Stimulated activated CD8-positive, alpha-beta memory T cell treated with anti-CD3 and anti-CD28 coated beads, Interleukin-4, amount 100 ng/mL, for 1 hour (primary cell): ENCODE measurements at places on chromosomes 4 and X.

GRCh38 chr4:41437111-41437536, 100.8 kb upstream of the LIMCH1 start:
- no peak for DNase-seq

DNA sequence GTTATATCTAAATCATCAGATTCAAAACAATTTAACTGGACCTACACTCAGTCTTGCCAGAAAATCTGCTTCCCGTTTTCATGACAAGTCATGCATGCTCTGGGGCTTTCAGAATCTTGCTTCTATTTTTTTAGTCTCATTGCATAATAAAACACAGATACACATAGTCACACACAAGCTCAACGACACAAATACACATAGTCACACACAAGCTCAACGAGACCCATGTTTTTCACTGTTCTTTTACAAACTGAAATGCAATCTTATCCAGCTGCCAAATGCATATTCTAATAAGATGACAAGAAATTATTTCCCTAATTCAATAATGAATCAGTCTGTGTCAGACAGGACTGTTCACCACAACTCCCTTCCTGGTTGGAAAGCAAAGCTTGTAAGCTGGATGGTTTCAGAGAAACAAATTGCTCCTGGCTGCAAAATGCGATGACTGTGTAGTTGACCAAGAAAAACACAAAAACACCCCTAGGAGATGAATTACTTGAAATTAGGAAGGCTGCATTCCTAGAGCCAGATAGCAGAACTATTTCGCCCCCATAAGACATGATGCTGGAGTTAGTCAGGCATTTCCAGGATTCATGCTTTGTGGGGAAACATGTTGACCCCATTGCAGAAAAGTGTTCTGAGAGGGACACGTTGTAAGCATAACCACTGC, 208.7 kb downstream of the CHIC2 start:
- no peak for DNase-seq

DNA sequence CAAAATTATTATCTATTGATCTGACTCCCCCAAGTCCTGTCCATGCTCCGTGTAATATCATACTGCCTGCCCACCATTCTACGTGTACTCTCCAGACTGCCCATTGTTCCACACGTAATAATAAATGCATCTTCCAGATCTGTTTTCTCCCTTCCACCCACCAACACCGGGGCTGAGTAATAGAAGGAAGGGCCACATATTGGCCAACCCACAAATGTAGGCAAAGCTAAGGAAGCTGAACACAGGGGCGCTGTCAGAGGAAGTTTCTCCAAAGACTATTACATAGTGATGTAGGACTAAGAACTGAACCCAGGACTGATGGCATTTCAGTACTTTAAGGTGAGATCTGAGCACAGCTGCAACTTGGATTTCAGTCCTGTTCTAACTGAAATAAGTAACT, 135.8 kb upstream of the GUCY1A1 start:
- DNase-seq: no peak

DNA sequence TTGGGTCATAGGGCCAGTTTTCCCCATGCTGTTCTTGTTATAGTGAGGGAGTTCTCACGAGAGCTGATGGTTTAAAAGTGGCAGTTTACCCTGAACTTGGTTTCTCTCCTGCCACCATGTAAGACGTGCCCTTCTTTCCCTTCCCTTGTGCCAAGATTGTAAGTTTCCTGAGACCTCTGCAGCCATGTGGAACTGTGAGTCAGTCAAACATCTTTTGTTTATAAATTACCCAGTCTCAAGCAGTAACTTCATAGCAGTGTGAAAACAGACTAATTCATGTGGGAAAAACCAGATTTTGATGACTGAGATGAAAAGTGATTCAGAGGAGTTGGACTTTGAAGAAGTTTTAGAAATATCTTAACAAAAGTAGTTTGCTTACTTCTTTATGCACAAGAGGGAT, 101.4 kb downstream of the ARHGAP10 start:
- DNase-seq: no peak

GRCh38 chrX:22164770-22165388, 107.8 kb upstream of the CBLL2 start:
- no peak for DNase-seq

DNA sequence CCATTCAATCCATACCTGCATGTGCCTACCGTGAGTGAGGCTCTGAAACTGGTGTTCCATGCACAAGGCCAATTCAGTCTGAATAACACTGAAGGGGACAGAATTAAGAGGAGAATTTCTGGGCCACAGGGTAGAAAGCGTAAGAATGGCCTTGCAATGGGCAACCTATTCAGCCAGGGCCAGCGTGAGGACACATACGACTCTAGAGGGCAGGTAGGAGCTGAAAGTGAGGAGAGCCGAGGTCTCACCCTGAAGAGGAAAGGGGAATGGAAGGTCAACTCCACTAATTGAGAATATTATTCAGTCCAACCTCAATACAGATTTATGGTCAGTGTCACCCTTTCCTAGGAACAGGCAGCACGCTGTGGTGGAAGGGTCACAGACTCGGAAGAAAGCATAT, 202.2 kb downstream of the TRIML1 start:
- no peak for DNase-seq

- no peak for DNase-seq
Measured at GRCh38 chrX:29435396-29435795, 780.0 kb upstream of the MAGEB2 start.

- no peak for DNase-seq
Measured at GRCh38 chr4:150209140-150209829, 131.0 kb downstream of the DCLK2 start.

- DNase-seq: no peak
Measured at GRCh38 chrX:112935029-112935428, 94.4 kb upstream of the AMOT start.

- DNase-seq: no peak
Measured at GRCh38 chr4:181933471-181933870, 309.7 kb upstream of the TENM3 start.

GRCh38 chr4:70269674-70270073, 27.3 kb downstream of the CSN3 start:
- DNase-seq: no peak

GRCh38 chr4:168853770-168854169, 156.3 kb downstream of the CBR4 start:
- no peak for DNase-seq

DNA sequence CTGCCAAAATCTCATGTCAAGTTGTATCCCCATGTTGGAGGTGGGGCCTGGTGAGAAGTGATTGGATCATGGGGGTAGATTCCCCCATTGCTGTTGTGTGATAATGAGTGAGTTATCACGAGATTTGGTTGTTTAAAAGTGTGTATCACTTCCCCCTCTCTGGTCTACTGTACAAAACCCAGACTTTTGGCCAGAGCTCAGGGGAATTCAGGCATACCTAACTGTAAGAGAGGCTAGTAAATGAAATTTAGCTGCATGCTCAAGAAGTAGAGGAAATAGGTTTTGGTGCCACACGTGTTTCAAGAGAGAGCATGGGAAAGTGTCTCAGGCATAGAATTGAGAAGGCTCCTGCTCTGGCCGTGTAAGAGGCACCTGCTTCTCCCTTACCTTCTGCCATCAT, 190.5 kb upstream of the GALNTL6 start:
- no peak for DNase-seq

DNA sequence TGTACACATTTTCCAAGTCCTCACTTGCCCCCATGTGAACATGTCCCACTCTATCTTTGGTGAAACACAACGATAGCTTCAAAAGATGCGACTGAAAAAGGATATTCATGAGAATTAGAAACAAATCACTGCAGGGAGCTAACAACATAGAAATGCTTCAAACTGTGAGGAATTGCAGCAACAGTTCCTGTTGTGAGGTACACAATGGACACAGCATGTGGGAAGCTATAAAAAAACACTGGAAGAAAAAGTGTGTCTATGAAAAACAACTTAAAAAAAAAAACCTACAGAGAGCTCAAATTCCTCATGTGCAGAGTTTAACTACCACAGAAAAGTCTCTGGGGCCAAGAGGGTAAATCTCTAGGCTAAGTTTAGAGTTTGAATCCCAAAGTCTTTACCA, 51.6 kb upstream of the BLTP1 start:
- no peak for DNase-seq

DNA sequence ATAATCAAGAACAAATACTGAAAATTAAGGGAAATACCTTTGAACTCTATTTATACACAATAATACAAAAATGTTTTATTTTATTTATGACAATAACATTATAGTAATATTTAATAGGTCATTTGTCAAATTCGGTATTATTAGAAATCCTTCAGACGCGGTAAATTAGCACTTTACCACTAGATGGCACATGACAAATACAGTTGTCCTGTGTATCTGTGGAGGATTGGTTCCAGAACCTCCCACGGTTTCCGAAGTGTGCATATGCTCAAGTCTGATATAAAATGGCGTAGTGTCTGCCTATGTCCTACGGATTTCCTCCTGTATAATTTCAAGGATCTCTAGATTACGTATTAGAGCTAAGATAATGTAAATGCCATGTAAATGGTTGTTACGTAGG, 8.1 kb upstream of the LINC00632 start:
- DNase-seq: no peak

DNA sequence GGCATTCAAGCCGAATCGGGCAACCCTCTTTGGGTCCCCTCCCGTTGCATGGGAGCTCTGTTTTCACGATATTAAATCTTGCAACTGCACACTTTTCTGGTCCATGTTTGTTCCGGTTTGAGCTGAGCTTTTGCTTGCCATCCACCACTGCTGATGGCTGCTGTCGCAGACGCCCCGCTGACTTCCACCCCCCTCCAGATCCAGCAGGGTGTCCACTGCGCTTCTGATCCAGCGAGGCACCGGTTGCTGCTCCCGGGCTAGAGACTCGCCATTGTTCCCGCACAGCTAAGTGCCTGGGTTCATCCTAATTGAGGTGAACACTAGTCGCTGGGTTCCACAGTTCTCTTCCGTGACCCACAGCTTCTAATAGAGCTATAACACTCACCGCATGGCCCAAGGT, 13.3 kb downstream of the ACOX3 start:
- DNase-seq: no peak

GRCh38 chr4:128608006-128608405, 201.5 kb upstream of the JADE1 start:
- DNase-seq: no peak

DNA sequence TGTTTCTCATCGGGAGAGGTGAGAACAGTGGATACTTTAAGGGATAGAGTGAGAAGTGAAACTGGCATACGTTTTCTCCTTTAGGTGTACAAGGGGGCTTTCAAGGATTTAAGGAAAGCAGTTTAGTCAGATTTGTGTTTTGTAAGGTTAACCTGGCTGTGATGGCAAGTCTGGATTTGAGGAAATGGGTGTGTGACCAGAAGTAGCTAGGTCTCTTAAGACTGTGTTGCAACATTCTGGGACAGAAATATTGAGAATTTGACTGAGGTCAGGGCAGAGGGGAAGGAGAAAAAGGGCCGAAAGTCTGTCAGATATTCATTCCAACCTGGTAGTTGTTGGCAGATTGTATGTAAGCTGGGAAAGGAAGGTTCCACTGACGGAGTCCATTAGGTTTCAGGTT, 10.4 kb upstream of the GABRE start:
- no peak for DNase-seq

- no peak for DNase-seq
Measured at GRCh38 chrX:50691820-50692219, 122.2 kb downstream of the SHROOM4 start.

GRCh38 chr4:186699298-186699697, 24.4 kb downstream of the FAT1 start:
- DNase-seq: no peak

- no peak for DNase-seq
Measured at GRCh38 chr4:147981305-147981704, 249.4 kb downstream of the ARHGAP10 start.

- DNase-seq: no peak
Measured at GRCh38 chrX:148540114-148540513, 39.7 kb downstream of the AFF2 start.

- no peak for DNase-seq
Measured at GRCh38 chrX:149687991-149688390, 23.9 kb upstream of the MAGEA11 start.

GRCh38 chrX:115650916-115651315, 89.9 kb downstream of the PLS3 start:
- no peak for DNase-seq

DNA sequence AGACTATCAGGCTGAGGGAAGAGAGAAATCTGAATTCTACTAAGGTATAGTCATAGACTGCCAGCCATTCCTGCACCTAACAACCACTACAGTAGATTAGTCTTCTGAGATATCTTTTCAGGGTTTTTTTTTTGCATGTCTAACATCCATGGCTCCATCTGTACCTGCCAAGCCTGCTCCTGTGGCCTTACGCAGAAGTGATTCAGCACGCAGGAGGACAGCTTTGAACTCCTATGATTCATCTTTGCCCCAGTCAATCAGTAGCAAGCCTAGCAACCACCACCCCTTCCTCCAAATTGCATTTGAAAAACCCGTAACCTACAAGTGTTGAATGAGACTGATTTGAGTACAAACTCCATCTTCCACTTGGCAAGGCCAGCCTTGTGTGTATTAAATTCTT, 520.7 kb upstream of the HS3ST1 start:
- no peak for DNase-seq

GRCh38 chr4:80585542-80585941, 250.0 kb downstream of the CFAP299 start:
- no peak for DNase-seq

- no peak for DNase-seq
Measured at GRCh38 chrX:99654188-99654587, 755.9 kb downstream of the PCDH19 start.

DNA sequence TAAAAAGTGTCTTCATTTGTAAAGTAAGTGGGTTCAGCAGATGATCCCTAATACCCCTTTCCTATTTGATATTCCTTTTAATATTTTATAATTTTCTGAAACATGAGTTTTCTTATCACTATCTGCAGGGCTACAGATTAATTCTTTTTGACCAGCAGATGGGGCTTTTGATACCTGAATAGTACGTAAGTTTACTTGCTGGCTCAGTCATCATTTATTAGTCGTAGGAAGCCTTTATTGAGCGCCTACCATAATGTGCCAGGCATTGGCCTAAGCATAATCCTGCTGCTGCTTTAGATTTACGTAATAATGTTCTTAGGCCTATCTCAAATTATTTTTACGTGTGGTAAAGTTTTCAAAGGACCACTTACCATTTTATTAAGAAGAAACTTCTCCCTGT, 33.1 kb downstream of the OSTC start:
- no peak for DNase-seq

- peak; percentile 53 for DNase-seq
Measured at GRCh38 chr4:7803992-7804755, 135.5 kb downstream of the AFAP1 start.

- DNase-seq: no peak
Measured at GRCh38 chr4:184473499-184474262, 669 bp downstream of the IRF2 start.

DNA sequence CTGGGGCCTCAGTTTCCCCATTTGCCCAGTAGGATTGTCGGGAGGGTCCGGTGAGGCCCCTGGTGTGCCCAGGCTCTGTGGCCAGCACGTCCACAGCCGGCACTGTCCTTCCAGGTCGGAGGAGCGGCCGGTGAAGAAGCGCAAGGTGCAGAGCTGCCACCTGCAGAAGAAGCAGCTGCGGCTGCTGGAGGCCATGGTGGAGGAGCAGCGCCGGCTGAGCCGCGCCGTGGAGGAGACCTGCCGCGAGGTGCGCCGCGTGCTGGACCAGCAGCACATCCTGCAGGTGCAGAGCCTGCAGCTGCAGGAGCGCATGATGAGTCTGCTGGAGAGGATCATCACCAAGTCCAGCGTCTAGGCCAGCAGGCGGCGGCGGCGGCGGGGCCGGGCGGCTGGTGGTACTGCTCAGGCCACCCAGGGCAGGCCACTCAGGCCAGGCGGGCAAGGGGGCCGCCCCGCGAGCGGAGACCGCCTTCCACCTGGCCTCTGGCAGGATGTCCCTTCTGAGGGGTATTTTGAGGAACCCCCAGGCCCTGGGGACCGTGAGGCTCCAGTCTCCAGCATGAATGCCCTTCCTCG, 6.7 kb downstream of the MSANTD1 start:
- DNase-seq: no peak

GRCh38 chr4:9594948-9595347, 150.7 kb downstream of the DEFB131A start:
- no peak for DNase-seq
